GM04504 (cell line): ENCODE measurements at places on chromosomes 1 and 21.

DNA sequence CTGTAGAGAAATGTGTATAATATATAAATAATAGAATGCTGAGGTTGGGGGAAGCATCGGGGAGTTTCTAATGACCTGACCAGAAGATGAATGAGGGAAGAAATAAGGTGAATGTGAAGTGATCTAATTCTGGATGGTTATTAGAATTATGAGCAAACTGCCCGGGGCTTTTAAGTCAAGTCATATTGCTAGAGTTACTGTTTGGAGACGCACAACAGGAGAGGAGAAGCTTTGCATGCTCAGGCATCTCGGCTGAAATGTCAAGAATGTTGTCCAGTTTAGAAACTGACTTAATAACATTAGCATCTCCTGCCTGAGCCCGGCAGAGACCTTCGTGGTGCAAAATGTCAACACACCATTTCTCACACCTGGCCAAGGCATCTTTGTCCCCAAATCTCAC is 119.1 kb downstream of the RRAGC start:
- DNase-seq, result no peak

- DNase-seq, result no peak
These were observed 56.2 kb upstream of the FAM3B start for GRCh38 chr21:41260428-41260827.

DNA sequence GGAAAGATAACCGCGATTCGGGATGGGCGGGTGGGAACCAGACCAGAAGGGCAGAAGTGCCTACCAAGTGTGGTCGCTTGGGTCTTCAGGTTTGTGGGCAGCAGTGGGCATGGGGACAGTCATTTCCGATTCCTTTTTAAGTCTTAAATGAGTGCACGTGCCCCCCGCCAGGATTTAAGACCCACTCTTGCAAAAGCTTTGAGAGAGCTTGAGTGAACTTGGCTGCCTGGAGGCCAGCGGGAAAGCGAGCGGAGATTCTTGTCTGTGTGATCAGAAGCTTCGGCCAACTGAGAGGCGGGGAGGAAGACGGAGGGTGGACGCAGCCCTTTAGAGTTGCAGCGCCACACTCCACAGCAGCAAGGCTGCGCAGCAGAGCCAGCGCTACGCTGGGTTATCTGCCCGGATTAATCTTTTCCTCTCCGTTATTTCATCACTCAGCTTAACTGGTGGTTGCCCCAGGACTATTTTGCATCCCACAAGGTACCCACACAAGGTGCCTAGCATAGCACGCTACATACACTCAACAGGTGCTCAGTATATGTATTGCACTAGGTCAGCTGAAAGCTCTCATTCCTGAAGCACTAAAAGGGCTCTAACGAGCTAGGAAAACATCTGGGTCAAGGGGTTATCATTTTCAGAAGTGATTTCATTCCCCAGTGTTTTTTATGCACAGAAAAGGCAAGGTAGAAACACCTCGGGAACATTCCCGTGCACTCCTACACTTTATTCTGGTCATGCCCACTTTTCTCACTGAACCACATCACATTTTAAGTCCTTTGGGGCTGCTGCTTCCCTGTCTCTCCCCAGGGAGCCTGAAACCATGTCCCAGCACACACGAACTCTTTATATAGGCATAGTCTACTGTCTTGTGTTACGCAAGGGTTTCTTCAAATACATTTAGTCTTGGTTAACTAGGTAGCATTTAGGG is 1.5 kb upstream of the BATF3 start:
- DNase-seq, result no peak

- DNase-seq, result peak; percentile 80
These were observed 566.8 kb upstream of the USP24 start for GRCh38 chr1:55781944-55782482.

DNA sequence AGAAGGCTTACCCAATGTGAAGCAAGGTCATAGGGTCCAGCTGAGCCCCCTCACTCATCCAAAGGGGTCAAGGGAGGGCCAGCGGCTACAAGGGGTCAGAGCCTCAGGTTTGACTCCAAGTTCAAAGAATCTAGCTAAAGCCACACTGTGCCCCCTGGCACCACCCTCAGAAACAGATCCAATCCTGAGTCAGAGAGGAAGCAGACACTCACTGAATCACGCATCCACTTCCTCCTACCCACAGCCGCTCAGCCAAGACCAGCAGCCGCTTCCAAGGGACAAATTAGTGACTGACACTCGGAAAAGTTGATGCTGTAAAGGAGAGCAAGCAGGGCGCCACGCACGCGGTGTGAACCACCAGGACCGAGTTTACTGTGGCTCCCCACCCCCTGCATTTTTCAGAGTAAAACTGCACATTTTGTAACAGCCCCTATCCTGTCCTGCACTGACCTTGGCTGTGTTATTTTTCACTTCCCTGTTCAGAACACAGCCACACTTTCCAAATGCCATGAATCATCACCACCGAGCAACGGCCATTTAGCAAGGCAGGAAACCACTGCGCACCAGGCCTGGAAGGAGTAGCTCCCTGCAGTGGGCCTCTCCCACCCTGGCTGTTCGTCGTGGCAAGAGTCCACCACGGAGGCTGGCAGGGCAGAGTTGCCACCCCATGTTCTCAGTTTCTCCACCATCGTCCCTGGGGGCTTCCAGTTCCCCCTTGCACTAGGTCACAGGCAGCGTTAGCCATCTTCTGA is 147.8 kb downstream of the TOMM20 start:
- DNase-seq, result peak; percentile 81

GRCh38 chr21:38948377-38949069 is 142.8 kb downstream of the ETS2 start:
- no peak for DNase-seq

DNA sequence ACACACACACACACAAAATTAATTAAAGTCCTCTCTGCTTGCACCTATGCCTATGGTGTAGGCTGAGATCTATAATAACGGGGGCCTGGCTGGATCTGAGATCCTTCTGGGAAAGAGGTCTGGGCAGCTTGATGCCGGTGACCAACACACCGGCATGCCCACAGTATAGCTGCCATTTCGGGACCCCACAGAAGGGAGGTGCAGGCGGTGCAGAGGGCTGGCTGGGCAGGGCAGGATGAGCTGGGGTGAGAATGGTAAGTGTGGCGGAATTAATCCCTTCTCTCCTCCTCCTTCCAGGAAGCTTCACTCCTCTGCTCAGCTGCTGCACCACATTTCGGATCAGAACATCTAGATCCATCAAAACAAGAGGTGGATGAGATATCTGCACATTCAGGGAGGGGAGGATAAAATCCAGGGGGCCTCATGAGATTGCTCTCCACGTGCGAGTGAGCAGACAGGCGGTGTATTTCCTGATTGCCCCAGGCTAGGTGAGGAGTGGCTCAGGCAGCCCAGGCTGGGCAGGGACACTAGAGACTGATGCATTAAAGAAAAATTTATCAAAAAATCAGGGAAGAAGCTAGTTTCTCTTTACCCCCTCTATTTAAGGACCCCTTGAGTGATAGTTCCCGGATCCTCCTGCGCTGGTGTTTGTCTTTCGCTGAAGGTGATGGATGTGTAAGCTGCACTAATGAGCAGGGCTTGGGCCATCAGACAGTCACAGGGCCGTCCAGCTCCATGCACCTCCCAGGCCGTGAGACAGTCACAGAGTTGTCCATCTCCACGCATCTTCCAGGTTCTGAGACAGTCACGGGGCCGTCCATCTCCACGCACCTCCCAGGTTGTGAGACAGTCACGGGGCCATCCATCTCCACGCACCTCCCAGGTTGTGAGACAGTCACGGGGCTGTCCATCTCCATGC is 449.9 kb downstream of the PTPRU start:
- no peak for DNase-seq

GRCh38 chr1:95614197-95614596 is 380.2 kb downstream of the RWDD3 start:
- no peak for DNase-seq

- DNase-seq, result no peak
These were observed 232.9 kb upstream of the USP25 start for GRCh38 chr21:15496911-15497310.

- peak; percentile 9 for DNase-seq
These were observed 2.9 kb downstream of the C1QA start for GRCh38 chr1:22639286-22639685.

DNA sequence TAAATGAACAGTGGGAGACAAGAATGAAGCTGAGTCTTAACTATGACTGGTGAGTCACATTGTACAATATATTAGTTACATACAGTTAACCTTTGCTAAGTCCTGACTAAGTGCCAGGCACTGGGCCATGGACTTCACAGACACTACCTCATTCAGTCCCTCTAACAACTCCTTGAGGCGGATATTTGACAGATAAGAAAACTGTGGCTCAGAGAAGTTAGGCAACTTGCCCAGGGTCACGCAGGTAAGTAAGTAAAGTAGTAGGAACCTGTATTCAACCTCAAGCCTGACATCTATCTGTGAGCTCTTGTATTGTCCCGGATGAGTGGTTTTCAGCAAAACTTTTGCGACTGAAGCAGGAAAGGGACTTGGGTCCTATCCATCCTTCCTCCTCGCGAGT is 62.1 kb downstream of the GNG12 start:
- no peak for DNase-seq
